Endothelial cell of umbilical vein (primary cell): ENCODE measurements at places on chromosomes 4 and X. TPM values are rescaled to one million over a fixed set of nuclear protein-coding genes. Genes with fewer than 3 reads are reported as not detected.

- no peak for DNase-seq
Measured at GRCh38 chr4:175277816-175278215, 359.7 kb downstream of the ADAM29 start.

DNA sequence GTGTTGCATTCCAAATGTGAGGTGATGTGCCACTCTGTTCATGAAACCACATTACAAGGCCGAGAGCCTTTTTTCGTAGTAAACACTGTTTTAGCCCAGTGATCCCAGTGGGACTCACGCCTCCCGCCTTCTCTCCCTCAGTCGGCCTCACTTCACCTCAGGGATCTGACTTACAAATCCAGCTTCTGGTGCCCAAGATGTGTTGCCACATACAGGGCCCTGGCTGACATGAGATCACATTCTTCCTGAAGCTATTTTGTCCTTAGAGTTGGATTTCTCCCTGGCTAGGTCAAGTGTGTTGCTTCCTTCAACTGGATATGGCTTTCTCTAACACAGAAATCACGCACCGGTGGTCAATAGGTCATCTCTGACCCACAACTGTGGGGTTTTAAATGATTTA, 354.7 kb downstream of the FBXW7 start:
- no peak for DNase-seq

Gene TMEM144
- 10.5 and 10.6 TPM in 2 replicates for polyA plus RNA-seq

GRCh38 chr4:75340561-75340960, 173.6 kb downstream of the RCHY1 start:
- DNase-seq: no peak

DNA sequence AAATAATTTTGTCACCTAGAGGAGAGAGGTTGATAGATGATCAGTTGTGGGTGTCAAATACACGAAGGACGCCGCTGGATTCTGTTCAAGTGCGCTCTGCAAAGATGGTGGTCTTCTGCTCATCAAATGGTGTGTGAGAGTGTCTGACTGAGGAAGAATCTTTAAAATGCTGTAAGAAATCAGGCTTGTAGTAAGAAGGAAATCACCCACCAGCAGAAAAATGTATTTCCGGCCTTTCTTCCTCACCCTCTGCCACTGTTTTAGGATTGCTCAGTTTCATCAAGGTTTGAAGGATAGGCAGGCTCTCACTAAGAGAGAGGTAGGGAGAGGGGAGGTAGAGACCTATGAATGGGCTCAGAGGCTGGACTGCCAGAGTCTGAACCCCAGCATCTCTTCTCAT, 28.7 kb downstream of the RHOH start:
- no peak for DNase-seq

Gene NEIL3
- polyA plus RNA-seq: 3.2 and 3.7 TPM in 2 replicates
